Pancreas (tissue), 10 donors: ENCODE measurements at places on chromosomes 4 and X. TPM values are rescaled to one million over a fixed set of nuclear protein-coding genes. Genes with fewer than 3 reads are reported as not detected.

- DNase-seq, result no peak
Observed at GRCh38 chr4:182745237-182745636, 171.9 kb downstream of the DCTD start.

CPZ gene
- total RNA-seq, result 0.25 TPM

- peak; percentile 86 for DNase-seq
Observed at GRCh38 chrX:155881158-155881993, at the start of gene VAMP7. Gene VAMP7 (plus strand): TSS chrX:155881345. CDS start chrX:155889467, 8,122 bp downstream.

DNA sequence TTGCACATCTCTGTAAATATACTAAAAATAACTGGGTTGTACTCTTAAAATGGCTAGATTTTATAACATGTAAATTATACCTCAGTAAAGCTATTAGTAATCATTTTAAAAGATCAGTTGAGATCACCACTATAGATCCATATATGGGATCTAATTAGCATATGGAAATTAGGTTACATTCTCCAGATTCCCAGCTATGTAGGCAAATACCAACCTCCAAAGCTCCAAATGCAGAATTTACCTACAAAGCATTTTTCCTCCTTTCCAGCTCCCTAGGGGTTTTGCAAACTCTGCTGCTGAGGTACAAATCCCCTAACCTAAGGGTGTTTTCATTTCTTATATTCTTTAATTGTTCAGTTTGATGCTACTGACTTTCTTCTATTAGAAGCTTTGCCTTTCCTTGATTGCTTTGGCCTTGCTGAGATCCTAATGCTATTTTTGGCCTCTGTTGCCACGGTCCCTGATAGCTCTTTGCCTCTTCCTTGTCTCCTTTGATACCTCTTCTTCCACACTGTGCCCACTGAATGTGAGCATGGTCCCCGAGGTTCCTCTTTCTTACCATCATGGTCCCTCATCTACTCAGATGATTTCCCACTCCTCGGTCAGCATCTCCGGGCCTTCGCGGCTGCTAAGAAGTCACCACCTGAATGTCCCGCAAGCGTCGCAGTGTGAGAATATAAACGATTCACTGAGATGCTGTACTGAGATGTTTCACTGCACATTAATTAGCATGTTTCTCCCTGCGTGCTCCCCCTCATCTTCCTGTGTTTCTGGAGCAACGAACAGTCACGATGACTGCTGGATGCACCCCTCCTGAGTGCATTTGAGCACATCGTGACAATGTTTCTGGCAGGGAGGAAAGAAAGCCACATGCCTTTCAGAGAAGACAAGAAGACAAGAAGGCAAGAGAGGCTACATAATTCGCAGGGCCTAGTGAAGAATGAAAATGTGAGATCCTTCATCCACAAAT, 23.8 kb downstream of the ENPP6 start:
- DNase-seq, result no peak

GRCh38 chr4:24181005-24181404, 291.2 kb upstream of the PPARGC1A start:
- no peak for DNase-seq

DNA sequence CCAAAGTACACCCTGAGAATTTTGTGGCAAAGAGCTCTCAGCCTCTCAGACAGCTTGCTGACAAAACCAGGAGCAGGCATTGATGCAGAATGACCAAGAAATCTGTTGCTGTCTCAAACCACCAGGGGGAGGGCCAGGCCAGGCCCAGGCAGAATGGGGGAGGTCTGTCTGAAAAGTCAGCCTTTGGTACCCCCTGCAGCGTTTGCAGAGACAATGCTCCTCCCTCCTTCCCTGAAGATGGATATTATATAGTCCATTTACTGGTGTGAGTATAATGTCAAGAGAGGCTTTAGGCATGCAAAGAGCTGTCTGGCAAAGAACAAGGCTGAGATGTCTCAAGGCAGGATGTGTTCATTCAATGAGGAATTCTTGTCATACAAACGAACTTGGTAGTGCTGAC, 52.9 kb upstream of the TRPC5OS start:
- no peak for DNase-seq

GRCh38 chr4:153159728-153160221, 44.5 kb upstream of the TRIM2 start:
- no peak for DNase-seq

PHKA1 gene
- total RNA-seq, result 4.8 TPM

DNA sequence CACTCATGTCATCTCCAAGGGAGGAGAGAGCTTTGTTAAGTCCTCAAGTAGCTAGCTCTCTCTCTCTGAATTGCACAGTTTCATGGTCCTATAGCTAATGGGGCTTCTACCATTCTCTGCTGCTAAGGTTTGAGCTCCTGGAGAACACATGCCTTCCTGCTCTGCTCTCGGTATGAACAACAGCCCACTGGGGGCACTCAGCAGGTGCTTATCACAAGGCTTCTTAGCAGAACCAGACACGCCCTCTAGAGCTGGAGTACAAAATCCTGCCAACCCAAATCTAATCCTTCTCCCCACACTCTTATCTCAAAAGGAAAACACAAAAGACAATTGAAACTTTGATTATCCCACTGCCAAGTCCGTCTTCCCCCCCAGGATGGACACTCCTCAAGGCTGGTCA, 176.5 kb downstream of the HS3ST1 start:
- DNase-seq, result no peak

DNA sequence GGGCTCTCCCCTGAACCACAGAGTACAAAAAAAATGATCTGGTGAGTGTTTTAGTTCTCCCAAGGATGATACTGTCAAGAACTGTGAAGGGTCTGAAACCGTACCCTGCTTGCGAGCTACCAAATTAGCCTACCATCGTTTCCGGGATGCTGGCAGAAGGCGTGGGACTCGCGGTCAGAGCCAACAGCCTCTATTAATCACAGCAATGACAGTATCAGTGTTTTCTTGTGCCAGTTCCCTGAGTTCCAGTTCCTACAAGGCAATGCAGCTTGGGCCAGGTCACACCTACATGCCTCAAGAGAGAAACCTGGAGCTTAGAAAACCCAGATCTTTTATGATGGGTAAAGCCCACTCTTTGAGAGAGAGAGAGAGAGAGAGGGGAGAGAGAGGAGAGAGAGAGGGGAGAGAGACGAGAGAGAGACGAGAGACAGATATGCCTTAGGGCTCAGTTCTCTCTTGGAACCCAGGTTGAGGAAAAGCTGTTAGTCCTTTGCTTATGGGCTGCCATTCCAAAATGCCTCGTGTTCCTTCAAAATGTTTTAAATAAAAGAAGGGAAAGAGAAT, 327.8 kb downstream of the ARHGAP10 start:
- DNase-seq, result no peak

CXCL8 gene
- total RNA-seq, result 41.6 TPM

STATH gene
- not detected for total RNA-seq

DNA sequence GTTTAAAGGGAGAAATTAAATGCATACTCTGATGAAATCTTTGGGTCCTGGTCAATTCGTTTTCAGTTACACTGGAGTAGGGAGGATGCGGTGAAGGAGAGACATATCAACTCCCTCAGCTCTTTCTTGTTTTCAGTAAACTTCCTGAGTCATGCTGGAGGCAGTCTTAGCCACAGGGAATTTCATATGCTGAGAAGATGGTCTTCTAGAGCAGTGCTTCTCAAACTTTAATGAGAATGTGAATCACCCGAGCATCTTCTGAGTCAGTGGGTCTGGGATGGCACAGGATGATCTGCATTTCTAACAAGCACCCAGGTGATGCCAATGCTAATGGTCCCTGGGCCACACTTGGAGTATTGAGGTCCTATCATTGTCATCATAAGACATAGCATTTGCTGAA, 214.5 kb downstream of the KIT start:
- no peak for DNase-seq

UCHL1 gene
- 2.7 TPM for total RNA-seq

- DNase-seq, result no peak
Observed at GRCh38 chr4:151690876-151691275, 69.9 kb downstream of the GATB start.

CXCR3 gene
- 0.23 TPM for total RNA-seq

AMTN gene
- 0.53 TPM for total RNA-seq

P2RY10 gene
- total RNA-seq, result 0.22 TPM

DNA sequence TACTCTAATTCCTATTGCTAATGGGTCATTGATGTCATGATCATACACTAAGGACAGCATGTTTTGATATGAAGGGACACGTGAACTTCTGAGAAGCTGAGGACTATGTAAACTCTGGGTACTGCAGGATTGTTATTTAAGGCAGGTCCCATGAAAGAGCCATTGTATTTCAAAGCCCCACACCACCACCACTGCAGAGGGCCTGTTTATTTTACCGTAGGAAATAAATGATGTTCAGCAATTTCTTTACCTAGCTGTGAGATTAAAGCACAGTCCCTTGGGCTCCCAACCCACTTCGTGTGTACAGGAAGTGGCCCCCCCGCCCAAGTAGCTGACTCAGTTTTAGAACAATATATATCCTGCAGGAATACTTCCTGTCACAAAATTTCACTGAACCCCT, 89.8 kb upstream of the ACSL4 start:
- DNase-seq, result no peak

PRDX4 gene
- total RNA-seq, result 154 TPM

PCYT1B gene
- 2.0 TPM for total RNA-seq

- no peak for DNase-seq
Observed at GRCh38 chr4:52822583-52822971, 39.5 kb upstream of the RASL11B start.

GRCh38 chrX:20215565-20215964, 51.1 kb downstream of the RPS6KA3 start:
- no peak for DNase-seq

GRCh38 chrX:18353931-18354368, 538 bp downstream of the SCML2 start:
- peak; percentile 62 for DNase-seq

BEX5 gene
- total RNA-seq, result 8.1 TPM
